ENCODE measurements at places on chromosomes 6 and 20.

GRCh38 chr6:17536586-17536985 lies 63.5 kb upstream of the FAM8A1 start:
- DNase-seq, result no peak

DNA sequence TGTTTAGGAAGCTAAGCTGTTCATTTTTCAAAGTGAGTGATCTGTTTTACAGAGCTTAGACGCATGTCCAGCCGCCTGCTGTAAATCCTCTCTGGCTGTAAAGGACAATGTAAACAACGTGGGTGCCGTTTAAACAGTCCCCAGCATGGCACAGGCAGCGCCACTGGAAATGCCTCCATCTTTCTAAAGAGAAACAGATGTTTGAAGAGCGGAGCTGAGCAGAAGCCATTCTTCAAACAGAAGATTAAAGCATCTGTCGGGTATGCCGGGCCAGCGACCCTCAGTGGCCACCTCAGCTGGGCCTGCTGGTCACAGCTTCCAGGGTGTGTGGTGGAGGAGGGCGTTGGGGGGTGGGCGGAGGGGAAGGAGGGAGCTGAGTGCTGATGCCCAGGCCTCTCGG lies 138.6 kb downstream of the ERMARD start:
- no peak for DNase-seq

DNA sequence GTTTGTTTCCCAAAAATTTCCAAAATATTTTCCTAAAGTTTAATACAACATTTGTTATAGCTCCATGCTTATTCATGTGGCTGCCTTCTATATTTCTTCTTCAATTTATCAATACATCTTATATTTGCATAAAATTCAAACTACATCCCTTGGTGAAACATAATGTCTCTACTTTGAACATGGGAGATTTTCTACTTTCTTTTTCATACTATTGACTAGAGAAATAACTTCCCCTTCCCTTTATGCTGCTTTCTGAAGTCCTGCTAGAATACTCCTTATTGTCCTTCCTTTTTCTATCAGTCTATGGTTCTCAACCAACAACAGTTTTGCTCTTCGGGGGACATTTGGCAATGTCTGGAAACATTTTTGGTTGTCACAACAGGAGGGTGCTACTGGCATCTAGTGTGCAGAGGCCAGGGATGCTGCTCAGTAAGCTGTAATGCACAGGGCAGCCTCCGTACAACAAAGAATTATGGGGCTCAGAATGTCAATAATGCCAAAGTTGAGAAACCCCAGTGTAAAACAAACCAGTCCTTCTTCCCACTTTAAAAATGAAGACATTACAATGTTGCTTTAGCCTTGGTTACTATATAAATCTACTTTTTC lies 29.9 kb downstream of the MKKS start:
- DNase-seq, result no peak

DNA sequence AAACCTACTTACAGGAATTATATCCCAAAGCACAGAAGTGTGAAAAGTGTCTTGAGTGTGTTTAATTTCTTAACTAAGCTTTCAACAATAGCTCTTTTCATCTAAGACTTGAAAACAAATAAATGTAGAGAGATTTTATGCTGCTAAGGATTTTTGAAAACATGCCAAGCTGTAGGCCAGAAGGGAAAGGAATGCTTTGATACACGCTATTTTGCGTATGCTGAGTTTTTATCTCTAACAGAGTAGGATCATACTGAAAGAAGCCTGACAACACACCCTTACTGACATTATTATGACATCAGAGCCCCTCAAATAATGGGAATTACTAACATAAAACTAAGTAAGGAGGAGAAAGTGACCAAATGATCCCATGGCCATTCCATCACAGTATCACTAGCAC lies 265.5 kb downstream of the KHDC1L start:
- DNase-seq, result no peak

- DNase-seq, result no peak
Measured at GRCh38 chr6:26318459-26319404, 46.3 kb upstream of the BTN3A2 start.

DNA sequence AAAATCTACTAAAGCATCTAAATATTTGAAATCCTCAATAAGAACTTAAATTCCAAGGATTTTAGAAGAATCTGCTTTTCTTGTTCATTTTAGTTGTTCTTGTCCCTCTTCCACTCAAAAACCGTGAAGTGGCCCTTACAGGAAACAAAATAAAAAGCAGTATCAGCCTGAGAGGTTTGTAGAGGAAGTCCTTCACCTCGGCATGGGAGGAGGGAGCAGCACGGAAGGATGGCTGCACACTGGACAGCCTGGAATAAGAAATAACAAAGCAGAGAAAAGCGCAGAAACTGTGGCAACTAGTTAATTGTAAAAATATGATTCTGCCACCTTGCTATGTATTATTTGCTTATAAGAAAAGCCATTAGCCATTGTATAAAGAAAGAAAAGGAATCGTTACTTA lies 46.1 kb downstream of the RALGAPA2 start:
- DNase-seq, result no peak

GRCh38 chr6:4021854-4022695 lies 56.9 kb downstream of the FAM217A start:
- no peak for DNase-seq

GRCh38 chr6:46407776-46408530 lies 83.3 kb downstream of the RCAN2 start:
- DNase-seq, result no peak

GRCh38 chr6:116461932-116462885 lies 1.0 kb downstream of the CALHM6 start:
- DNase-seq, result no peak

DNA sequence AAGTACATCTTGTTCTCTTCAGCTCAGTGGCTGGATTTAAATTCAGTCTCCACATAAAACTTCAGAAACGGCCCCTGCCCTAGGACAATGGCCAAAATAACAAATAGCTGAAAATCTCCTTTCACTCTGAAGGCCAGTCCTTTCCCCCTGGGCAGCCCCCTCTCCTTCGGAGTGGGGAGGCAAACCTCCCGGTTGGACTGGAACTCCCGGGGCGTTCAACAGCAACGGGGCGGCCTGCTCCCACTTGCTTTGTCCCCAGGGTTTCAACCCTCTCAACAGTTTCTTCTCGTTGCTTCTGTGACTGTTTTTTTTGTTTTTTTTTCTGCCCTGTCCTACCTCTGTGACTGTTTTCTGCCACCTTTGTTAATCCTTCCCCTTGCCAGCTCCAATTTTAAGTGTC lies 102.6 kb upstream of the DUSP22 start:
- DNase-seq, result no peak

- no peak for DNase-seq
Measured at GRCh38 chr6:31689249-31690110, 8.6 kb upstream of the LY6G5C start.

- no peak for DNase-seq
Measured at GRCh38 chr6:100467129-100468015, 2.7 kb upstream of the SIM1 start.

DNA sequence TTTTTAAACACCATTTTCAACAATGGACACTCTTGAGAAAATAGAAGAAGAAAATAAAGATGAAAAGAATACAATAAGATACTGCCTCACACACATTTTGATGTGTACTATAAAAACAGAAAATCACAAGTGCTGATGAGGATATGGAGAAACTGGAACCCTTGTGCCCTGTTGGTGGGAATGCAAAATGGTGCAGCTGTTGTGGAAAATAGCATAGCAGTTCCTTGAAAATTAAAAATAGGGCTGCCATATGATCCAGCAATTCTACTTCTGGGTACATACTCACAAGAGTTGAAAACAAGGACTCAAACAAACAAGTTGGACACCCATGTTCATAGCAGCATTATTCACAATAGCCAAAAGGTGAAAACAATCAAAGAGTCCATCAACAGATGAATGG lies 173.0 kb downstream of the KIF16B start:
- DNase-seq, result no peak

DNA sequence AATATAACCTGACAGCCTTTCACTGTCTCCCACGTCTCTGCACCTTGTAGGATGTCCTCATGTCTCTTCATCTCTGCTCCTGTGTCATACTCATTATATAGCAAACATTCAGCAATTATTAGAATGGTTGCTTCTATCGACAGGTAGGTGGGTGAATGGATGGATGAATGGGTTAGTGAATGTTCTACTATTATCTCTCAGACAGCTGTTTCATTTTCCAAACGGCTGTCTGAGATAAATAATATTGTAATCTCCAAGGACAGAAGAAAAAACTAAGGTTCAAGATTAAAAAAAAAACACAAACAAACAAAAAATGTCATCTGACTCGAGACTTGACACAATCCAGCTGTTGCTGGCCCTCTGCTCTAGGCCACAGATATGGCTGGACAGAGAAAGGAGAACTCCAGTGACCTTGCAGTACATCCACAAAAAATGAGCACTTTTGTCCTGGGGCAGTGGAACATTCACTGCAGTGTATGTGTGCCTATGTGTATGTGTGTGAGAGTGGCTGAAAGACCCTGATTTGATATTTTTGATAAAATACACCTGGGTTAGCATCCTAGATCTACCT lies 2.1 kb downstream of the HNF4A start:
- DNase-seq, result no peak

DNA sequence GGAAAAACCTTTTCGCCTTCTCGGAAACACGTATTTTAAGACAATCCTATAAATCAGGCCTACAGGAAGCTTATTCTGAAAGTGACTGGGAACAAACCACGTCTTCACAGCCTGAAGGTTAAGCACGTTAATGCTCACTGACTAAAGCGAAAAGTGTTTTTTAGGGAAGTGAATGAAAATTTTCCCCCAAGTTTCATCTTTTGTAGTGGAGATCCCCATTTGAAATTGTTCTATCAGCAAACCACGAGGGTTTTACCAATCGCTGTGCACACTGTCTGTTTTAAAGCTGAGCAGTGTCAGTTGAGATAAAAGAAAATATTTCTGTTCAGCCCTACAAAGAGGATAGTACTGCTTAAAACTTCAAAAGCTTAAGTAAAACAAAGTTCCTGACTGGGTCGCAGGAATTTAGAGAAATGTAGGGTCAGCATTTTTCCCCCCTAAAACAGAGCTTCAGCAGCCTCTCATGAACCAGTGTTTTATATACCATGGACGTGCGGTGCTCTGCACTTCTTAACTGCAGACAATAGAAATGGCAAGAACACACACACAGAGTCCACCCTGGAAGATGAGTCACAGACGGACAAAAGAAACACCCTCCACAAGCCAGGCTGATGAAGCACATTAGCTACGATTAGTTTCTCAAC lies 34.9 kb downstream of the SLC22A23 start:
- DNase-seq, result no peak

GRCh38 chr20:57283860-57284259 lies 17.4 kb upstream of the BMP7 start:
- DNase-seq, result no peak

DNA sequence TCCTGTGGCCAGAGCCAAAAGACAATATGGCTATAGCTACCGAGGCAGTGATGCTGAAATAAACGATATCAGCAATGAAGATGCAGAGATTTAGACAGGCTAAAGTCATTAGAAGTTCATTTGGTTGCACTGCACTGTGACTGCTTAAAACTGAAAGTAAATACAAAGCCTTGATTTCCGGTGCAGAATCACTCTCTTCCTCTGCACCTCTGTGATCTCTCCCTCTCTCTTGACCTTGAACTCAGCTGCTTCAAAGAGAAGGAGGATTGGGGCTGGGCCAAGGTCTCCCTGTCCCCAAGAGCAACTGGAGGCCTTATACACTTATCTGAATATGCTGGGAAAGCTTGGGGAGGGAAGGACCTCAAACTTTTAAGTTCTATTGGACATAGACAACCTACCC lies 34.6 kb upstream of the SPACA1 start:
- no peak for DNase-seq

- DNase-seq, result no peak
Measured at GRCh38 chr6:16442031-16442430, 203.6 kb downstream of the GMPR start.

DNA sequence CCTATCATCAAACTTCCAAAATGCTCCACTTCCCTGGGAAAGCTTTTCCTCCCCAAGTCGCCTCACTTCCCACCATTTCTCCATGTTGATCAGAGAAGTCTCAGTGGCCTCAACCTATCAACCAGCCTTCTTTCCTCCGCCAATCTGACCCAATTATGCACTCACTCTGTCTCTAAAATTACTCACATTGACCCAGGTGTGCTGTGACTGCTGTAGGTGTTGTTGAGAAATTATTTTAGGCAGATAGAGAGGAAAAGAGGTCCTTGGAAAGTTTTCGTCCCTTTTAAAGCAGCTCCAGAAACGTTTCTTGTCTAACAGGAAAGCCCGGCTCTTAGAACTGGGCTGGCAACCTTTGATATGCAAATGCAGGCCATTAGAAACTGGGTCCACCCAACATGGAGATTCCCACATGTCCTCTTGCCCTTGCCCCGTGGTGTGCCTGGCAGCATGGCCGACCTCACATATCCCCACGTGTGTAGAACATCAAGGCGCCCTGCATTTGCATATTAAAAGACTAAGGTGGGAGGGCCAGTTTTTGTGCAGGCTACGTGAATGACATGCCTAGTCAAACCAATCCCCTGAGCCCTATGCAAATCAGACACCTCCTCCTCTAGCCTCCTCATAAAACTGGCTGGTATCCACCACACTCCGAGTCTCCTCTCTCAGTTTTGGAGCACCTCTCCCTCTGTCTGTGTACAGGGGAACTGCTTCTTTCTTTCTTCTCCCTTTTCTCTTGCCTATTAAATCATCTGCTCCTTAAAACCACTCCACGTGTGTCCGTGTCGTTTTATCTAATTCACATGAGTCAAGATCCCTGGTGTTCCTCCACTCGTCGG lies 12.9 kb downstream of the IPCEF1 start:
- DNase-seq, result no peak

GRCh38 chr6:156634048-156634447 lies 143.1 kb upstream of the ARID1B start:
- no peak for DNase-seq

DNA sequence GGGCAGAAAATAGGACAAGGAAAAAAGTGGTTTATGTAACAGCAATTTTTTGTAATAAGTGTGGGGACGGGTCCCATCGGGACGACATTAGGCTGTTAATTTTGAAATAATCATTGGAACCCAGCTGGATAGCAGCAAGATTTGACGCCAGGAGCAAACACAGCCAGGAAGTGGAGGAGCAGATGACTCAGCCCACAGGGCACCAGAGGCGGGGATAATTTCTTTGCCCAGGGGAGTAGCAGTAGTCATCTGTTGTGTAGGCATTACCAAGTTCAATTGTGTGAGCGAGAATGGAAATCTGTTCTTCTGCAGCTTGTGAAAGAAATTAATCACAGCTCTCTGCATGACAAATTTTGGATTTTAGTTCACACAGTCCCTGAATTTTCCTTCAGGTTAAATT lies 22.6 kb upstream of the RIN2 start:
- DNase-seq, result peak; percentile 95

DNA sequence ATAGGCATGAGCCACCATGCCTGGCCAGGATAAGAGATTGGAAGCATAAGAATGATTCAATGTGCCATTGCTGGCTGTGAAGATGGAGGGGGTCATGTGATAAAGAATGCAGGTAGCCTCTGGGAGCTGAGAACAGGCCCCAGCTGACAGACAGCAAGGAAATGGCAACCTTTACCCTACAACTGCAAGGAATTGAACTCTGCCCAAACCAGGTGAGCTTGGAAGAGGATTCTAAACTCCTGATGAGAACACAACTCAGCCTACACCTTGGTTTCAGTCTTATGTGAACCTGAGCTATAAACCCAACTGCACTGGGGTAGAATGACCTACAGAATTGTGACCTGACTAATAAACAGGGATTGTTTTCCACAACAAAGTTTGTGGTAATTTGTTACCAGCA lies 82.0 kb upstream of the AKIRIN2 start:
- DNase-seq, result no peak
